Effector memory CD4-positive, alpha-beta T cell (primary cell): ENCODE measurements at places on chromosomes 5 and 9.
A peak's percentile ranks its signal among the peaks of the same experiment; 100 is the strongest.

DNA sequence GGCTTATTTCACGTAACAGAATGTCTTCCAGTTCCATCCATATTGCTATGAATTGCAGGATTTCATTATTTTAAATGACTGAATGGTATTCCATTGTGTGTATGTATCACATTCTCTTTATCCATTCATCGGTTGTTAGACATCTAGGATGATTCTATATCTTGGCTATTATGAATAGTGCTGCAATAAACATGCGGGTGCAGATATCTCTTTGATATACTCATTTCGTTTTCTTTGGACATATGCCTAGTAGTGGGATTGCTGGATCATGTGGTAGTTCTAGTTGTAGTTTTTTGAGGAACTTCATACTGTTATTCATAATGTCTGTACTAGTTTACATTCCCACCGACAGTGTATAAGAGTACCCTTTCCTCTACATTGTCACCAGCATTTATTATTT lies 460.5 kb downstream of the MAN2A1 start:
- H3K4me3 ChIP-seq, result no peak overlapping the region
- H3K27ac ChIP-seq, result no peak overlapping the region
- DNase-seq, result no peak
- H3K36me3 ChIP-seq, result no peaks in the 10 kb centered on the region

DNA sequence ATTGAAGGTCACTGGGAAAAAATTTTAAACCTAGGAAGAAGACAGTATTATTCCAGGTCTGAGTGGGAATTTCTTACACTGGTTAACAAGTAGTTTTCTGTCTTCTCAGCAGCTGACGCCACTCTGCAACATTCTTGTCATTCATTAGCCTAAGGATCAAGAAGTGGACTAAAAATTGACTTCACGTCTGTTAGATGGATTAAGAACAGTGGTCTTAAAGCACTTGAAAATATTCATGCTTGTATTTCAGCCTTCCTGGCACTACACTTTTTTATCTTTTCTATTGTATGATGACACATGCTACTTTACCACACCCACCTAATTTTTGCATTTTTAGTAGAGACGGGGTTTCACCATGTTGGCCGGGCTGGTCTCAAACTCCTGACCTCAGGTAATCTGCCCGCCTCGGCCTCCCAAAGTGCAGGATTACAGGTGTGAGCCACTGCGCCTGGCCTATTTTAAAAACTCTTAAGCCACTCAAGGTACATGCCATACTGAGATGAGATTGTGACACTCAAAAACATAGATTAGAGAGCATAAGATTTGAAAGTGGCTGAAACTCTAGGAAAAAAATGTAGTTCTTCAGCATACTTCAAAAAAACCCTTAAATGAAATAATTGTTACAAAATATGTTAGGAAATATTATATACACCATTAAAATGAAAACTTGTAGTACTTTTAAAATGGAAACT lies 8.4 kb downstream of the MATR3 start:
- peaks cover 55% of the 10 kb centered on the region for H3K4me1 ChIP-seq
- no peak for DNase-seq
- no peaks in the 10 kb centered on the region for H3K36me3 ChIP-seq
- H3K27me3 ChIP-seq, result no peaks in the 10 kb centered on the region
- no peak overlapping the region for H3K4me3 ChIP-seq

DNA sequence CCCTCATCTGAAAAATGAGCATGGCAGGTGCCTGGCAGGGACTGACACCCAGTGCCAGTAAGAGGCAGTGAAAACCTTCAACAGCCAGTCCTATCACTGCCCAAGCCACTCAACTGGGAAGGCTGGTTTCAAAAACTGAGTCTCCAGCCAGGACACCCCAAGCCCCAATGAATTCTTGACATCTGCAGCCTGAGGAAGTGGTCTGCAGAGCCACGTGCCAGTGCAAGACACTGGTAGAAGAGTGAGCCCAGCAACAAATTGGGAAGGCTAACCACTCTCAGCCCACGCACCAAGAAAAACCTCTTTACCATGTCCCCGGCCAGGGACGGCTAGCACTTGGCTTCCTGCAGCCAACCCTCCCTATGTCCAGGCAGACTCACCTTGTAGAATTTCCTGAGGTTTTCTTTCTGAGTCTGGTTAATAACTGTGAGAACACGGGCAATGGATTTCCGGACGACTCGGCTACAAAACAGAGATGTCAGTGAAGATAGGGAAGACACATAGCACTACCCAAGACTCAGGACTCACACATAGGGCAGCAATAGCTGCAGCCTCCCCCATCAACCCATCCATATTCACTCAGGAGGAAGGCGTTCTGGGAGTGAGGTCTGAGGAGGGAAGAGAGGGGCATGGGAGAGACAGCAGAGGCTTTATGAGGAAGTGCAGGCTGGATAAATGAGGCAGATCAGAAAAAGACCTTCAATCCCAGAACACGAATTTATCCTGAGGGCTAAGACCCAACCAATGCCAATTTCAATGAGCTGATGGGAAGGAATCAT lies 1.8 kb downstream of the RPL35 start:
- DNase-seq, result no peak
- H3K27ac ChIP-seq, result peak overlapping the region; percentile 87
- peaks cover 47% of the 10 kb centered on the region for H3K36me3 ChIP-seq
- H3K4me3 ChIP-seq, result no peak overlapping the region

- H3K4me1 ChIP-seq, result no peaks in the 10 kb centered on the region
- no peaks in the 10 kb centered on the region for H3K27me3 ChIP-seq
- no peak for DNase-seq
- H3K36me3 ChIP-seq, result no peaks in the 10 kb centered on the region
- no peak overlapping the region for H3K27ac ChIP-seq
- no peak overlapping the region for H3K4me3 ChIP-seq
Observed at GRCh38 chr5:82330530-82331270, 52.5 kb upstream of the RPS23 start.

DNA sequence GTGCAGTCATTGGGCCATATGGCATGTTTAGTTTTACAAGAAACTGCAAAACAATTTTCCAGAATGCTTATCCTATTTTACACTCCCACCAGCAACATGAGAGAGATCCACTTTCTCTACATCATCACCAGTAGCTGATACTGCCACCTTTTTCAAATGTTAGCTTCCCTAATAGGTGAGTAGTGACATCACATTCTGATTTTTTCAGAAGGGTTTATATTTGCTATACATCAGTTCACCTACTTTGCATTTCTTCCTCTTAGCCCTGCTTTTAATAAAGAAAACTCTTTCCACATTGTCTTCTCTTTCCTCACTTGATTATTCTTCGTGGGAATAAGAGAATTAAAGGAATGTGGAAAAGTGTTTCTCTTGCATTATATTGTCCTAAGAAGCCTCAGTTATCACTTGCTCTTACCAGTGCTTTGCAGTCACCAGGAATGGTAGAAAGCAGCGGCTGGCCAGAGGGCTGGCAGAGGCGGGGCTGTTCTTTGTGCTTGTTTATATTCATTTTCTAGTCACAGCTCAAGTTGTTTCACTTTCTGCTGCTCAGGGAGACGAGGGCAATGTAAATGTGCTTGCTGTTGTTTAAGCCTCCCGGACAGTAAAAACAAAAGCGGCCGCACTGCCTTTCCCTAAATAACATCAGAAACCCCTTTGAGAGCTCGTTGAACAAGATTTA lies 164.8 kb downstream of the HSD17B3 start:
- H3K27ac ChIP-seq, result no peak overlapping the region
- no peak overlapping the region for H3K4me3 ChIP-seq
- no peaks in the 10 kb centered on the region for H3K36me3 ChIP-seq
- no peaks in the 10 kb centered on the region for H3K4me1 ChIP-seq
- DNase-seq, result no peak
